GM18507 (cell line): ENCODE measurements at places on chromosomes 6 and 20.

- DNase-seq, result peak; percentile 15
These were observed 6.0 kb downstream of the CST7 start for GRCh38 chr20:24955045-24955444.

GRCh38 chr20:34165018-34165619, 53.1 kb upstream of the EIF2S2 start:
- no peak for DNase-seq

DNA sequence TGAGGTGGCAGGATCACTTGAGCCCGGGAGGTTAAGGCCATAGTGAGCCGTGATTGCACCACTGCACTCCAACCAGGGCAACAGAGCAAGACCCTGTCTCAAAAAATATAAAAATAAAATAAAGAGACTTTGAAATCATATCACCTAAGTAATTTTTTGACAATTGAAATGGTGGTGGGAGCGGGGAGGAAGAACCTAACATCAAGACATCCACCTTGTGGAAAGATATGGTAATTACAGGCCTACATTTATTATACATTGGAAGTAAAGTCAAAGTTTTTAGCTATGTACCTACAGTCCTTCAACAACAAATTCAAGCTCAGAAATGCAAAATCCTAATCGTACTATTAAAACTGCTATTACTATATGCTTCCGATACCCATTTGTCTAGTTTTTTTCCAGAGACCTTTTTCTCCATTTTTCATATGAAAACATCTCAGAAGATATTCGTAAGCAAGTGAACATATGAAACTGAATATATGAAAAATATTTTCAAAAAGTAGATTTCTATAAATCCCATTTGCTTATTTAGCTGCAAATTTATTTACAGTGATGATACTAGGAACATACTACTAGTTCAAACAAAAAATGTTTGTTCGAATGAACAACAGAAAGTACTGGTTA, 83.3 kb downstream of the SYCP2 start:
- no peak for DNase-seq

DNA sequence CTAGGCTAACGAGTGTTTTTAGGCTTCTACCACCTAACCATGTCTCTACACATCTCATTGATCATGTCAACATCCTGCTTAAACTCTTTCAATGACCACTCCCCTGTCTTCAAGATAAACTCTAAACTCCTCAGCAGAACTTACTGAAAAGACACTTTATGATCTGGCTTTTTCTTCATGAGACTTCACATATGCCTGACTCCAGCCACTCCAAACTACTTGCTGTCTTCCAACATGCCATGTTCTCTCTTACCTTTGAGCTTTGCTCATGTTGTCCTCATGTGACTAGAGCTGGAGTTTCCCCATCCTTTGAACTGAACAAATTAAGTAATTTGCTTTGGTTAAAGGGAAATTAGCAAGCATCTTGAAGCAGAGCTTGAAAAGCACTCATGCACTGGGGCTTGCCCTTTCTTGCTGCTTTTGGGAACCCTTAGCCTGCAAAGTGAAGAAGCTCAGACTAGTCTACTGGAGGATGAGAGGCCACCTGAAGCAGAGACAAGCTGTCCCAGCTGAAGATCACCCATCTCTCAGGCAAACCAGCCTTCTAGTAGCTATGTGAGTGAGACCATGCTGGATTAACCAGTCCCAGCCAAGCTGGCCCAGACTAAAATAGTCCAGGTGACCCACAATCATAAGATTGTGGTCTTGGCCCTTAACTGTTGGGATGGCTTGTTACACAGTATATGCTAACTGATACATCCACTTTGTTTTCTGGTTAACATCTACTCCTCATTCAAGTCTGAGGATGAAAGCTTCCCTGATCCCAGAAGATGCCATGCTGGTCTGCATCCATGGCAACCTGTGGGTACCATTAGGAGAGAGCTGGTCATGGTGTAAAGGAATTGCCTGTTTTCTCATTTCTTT, 235.8 kb downstream of the GMPR start:
- no peak for DNase-seq

DNA sequence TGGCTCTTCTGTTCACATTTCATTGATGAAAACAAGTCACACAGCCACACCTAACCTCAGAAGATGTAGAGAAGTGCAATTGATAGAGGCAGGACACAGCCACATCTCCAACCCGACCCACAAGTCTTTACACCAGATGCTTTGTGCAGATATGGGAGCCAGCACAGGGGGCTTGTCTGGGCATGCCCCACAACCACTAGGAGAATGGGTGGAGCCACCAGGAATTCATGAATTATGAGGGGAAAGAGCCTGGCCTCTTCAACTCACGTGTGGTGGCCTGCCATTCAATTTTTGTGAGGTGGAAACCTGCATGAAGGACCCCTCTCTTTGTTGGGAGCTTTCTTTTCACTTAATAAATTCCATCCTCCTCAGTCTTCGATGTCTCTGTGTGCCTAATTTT, 79.1 kb downstream of the OGFRL1 start:
- no peak for DNase-seq

GRCh38 chr6:99412065-99412464, 13.0 kb downstream of the PNISR start:
- DNase-seq, result no peak

GRCh38 chr6:44230034-44230675, 6.8 kb downstream of the SLC29A1 start:
- no peak for DNase-seq

DNA sequence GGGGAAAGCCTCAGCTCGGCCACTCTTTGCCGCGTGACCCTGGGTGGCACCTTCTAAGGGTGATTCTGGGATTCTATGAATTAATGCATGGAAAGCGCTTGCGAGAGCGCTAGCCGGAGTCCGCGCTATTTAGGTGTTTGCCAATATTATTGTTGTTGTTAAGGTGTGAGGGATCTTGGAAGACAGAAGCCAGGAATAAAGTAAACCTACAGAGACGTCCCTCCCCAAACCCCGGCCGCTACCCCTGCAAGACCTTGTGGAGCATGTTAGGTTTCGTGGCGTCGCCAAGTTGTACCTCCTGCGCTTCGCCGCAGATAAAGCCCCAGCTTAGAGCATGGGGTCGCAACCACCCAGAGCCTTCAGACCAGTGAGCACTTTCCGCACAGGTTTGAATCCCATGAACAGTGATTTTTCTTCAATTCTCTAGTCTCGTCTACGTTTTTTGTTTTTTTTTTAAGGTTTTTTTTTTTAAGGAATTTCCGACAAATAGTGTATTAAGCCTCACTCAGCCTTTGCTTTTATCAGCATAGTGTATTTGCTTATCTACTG, 16.9 kb upstream of the ZSCAN9 start:
- DNase-seq, result no peak

DNA sequence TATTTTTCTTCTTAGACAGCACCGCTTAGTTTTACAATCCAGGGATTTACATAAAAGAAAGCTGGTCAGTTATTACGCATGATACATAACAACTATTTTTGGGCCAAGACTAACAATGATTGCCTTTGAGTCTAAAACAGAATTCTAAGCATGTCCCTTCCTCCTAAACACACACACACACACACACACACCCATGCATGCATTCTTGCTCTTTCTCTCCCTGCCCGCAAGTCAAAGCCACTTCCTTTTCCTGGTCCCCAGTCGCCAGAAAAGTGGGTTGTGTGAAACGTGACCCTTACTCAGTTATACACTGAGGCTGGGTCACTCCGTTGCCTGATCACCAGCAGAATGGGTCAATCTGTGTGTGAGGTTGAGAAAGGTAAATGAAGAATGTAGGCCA, 31.4 kb downstream of the FYN start:
- DNase-seq, result no peak

GRCh38 chr6:100427452-100427851, 37.3 kb downstream of the SIM1 start:
- DNase-seq, result no peak

DNA sequence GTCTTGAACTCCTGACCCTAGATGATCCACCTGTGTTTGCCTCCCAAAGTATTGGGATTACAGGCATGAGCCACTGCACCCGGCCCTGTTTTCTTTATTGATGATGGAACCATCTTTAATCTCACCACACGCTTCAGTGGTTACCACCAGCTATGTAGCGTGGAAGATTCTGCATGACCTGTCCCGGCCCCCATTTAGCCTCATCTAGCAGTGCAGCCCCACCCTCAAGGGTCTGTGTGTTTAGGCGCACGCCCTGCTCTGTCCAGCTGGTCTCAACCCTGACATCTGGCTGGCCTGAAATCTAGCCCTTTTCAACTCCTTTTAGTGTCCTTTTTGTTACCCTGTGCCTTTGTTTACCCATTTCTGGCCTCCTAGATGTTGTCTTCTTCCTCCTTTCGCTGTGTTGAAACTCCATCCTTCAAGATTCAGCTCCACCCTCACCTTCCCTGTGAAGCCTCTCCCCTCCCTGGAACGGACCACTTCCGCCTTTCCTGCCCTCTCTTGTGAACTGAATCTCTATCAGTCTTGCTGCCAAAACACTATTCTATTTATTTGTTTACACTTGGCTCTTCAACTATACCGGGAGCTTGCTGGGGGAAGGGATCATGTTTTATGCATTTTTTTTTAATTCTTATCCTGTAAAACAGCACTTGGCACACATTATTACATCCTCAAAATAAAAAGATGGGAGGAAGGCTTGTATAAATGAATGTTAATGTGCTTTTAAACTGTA, 101.0 kb upstream of the MTHFD1L start:
- DNase-seq, result no peak

GRCh38 chr6:43075670-43076463, at the start of gene PTK7:
PTK7 (plus strand) TSS chr6:43076314; CDS start chr6:43076489, 175 bp downstream.
- DNase-seq, result no peak

GRCh38 chr20:3045042-3045815, 623 bp upstream of the MRPS26 start:
- peak; percentile 64 for DNase-seq

GRCh38 chr6:5981126-5982026, 25.3 kb downstream of the NRN1 start:
- no peak for DNase-seq

- no peak for DNase-seq
These were observed 39.0 kb upstream of the SUPT3H start for GRCh38 chr6:45416700-45417099.

- no peak for DNase-seq
These were observed 580 bp downstream of the VEGFA start for GRCh38 chr6:43770372-43771209.

DNA sequence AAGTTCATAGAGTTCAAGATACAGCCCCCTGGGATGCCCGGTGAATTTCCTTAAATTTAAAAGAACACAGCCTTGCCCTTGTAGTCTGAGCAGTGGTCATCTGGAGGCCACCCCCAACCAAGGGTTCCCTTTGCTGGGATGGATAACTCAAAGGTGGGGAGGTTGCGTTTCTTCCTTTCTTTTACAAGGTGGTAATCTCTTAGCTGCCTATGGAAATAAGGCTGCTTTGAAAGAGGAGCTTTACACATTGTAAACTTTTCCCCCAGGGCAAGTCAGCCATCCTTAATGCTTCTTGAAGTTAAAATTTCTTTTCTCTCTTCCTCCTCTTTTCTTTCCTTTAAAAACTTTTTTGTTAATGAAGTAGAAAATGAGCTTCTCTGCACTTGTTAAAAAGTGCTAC, 71.2 kb upstream of the PRDM1 start:
- no peak for DNase-seq

- DNase-seq, result no peak
These were observed 395.4 kb downstream of the CDC5L start for GRCh38 chr6:44782892-44783291.

GRCh38 chr6:125751334-125751916, 2.0 kb downstream of the HEY2 start:
- no peak for DNase-seq

- no peak for DNase-seq
These were observed 36.4 kb upstream of the SLC35F1 start for GRCh38 chr6:117870486-117871242.

DNA sequence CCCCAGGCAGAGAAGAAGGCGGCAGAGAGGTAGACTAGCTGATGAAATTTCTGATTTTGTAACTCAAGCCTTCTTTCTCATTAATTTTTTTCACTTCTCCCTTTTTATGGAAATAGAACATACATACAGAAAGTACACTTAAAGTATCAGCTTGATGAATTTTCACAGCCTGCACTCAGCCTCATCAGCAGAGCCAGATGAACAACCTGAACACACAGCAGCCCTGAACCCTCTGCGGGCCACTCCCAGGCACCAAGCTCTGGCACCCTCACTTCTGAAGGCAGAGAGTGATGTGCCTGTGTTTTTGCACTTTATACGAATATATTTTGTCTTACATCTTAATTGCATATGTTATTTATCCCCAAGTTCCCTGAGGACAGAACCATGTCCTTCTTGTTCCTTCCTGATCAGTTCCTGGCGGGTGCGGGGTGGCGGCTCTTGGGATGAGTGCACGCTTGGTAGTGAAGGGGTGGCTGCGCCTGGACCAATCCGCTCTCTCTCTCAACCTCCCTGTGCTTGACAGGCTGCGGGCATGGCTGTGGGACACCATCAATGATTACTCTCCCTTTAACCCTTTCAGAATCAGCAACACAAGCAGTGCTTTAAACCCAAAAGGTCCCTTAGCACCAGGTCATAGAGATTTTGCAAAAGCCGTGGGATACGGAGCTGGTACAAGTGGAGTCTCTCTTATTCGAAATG, 34.8 kb upstream of the AFDN start:
- DNase-seq, result no peak

- no peak for DNase-seq
These were observed 552.4 kb downstream of the RFPL4B start for GRCh38 chr6:112899541-112899940.

DNA sequence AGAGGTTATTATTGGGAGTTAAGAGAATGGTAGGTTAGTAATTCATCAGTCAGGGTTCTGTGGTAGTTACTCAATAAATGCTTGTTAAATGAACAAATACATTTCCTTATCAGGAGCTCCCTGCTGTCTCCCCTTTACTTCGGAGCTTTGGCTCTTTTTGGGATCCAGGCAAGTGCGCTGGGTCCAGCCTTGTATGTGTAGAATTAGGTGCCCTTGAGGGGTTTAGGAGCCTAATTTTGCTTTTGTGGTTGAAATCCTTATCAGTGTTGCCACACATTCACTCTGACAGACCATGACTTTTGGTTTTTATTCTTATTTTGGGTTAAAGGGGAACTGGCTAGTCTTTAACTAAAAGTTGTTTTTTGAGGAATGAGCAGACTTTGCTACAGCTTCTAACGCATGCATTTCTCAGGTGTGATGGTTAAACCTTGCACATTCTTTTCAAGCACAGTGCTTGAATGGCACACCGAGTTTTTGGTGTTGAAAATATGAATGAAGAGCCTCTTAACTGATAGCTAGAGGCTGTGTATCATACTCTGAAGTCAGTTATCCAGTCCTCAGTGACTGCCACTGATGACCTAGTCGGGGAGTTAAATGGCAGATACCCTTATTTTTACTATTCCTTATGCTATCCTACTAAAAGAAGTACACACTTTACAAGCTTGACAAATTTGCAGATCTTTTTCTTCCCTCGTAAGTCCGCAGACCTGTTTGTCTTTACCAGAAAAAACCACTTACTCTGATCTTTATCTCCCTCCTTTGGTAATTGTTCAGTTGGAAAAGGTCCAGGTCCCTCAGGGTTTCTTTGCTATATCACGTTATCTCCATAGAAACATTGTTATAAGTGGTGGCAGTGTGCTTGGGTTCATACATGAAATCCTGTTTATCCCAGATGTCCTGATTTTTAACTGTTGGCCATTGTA, 50.7 kb upstream of the PLCG1 start:
- DNase-seq, result no peak

GRCh38 chr6:13407709-13408695, 79.4 kb downstream of the GFOD1 start:
- DNase-seq, result no peak

GRCh38 chr6:133969921-133970295, 16.9 kb downstream of the TBPL1 start:
- no peak for DNase-seq
